ENCODE measurements at places on chromosomes 7 and 10.

GRCh38 chr7:21429021-21429420 is 1.1 kb downstream of the SP4 start:
- no peak for DNase-seq

DNA sequence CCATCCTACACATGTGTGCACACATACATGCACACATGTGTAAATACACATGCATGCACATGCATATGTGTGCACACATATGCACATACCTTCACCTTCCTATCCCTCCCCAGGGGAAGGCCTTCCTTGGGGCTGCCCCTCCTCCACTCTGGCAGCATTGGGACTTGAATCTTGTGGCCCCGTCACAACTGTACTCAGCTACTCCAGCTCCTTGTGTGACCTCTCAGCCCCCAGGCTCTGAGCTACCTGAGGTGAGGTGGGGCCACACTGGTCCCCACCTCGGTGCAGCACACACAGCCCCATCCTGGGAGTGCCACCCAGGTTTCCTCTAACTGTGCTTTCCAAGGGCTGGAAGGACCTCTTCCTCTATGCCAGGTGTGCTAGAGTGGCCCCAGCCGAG is 116.0 kb downstream of the LHPP start:
- no peak for DNase-seq

DNA sequence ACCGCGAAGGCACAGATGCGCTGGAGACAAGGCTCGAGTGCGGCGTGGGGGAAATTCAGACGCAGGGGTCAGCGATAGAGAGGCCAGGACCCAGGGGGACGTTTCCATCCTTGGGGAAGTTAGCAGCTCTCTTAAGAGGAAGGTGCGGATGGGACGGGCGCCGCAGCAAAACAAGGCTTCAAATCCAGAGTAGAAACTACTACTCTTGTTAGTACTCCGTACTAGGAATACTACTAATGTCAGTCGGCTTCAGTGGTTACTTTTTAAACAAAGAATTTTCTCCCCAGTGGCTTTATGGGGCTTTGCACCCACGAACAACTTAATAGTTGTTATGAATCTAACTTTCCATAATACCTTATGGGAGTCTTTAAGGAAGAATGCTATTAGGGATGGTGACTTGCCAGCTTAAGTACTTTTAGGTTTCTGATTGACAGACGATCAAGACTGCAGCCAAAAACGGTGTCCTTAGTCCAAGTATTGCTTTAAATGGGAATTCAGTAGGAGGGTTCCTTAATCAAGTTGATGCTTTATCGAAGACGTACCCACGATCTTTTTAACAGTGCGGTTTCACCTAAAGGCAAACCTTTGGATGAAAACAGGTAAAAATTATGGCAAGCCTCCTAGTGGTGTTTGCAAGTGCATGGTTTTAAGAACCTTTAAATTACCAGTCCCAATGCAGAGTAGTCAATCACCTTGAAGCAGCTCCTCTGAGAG is 812 bp upstream of the IDE start:
- peak; percentile 74 for DNase-seq

- DNase-seq, result peak; percentile 8
Measured at GRCh38 chr10:62818426-62819011, 2.4 kb upstream of the EGR2 start.

GRCh38 chr10:54666192-54666591 is 134.8 kb downstream of the PCDH15 start:
- no peak for DNase-seq

DNA sequence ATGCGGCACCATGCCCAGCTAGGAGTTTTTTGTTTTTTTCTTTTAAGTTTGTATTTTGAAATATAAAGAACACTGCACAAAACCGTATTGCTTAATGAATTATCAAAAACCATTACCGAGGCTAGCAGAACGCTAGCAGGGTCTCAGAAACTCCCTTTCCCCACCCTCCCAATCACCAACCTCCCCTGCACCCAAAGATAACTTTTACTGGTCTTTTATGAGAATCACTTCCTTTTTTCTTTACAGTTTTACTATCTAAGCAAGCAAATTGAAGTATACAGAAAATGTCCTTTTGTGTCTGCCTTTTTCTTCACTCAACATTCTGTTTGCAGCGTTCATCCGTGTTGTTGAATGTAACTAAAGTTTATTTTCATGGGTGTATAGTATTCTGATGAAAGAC is 13.4 kb downstream of the HIP1 start:
- no peak for DNase-seq

GRCh38 chr7:155189590-155189989 is 108.1 kb upstream of the INSIG1 start:
- no peak for DNase-seq

- no peak for DNase-seq
Measured at GRCh38 chr7:90856351-90857070, 260.4 kb downstream of the CDK14 start.

DNA sequence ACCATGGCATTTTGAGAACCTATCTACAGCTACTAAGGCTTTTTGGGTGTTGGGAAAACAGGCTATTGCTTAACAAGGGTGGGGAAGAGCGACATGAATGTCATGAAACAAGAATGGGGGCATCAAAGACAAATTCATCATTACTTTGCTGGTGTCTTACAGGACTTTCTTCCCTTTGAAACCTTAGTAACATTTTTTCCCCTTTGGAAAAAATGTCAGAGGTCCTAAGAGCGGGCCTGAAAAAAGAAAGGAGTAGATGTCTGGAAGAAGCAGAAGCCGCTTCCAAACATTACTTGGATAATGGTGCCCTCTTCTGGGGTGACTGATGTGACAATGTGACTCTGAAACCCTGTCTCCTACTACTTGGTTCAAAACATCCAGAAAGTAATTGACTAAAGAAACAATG is 3.8 kb upstream of the DDX50 start:
- peak; percentile 70 for DNase-seq

DNA sequence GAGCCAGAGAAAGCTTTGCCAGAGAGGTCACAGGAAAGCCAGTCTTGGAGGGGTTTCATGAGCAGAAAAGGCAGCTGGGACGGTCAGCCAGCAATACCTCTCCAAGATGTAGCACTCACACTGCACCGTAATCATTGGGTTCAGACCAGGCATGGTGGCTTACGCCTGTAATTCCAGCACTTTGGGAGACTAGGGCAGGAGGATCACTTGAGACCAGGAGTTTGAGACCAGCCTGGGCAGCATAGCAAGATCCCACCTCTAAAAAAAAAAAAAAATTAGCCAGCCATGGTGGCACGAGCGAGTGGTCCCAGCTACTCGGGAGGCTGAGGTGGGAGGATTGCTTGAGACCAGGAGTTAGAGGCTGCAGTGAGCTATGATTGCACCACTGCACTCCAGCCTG is 90.2 kb upstream of the CUX1 start:
- no peak for DNase-seq

DNA sequence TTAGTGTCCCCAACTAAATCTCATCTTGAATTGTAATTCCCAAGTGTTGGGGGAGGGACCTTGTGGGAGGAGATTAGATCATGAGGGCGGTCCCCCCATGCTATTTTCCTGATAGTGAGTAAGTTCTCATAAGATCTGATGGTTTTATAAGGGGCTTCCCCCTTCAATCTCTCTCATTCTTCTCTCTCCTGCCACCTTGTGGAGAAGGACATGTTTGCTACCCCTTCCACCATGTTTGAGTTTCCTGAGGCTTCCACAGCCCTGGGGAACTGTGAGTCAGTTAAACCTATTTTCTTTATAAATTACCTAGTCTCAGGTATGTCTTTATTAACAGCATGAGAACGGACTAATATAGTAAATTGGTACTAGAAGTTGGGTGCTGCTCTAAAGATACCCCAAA is 365.6 kb downstream of the ANKRD7 start:
- no peak for DNase-seq

DNA sequence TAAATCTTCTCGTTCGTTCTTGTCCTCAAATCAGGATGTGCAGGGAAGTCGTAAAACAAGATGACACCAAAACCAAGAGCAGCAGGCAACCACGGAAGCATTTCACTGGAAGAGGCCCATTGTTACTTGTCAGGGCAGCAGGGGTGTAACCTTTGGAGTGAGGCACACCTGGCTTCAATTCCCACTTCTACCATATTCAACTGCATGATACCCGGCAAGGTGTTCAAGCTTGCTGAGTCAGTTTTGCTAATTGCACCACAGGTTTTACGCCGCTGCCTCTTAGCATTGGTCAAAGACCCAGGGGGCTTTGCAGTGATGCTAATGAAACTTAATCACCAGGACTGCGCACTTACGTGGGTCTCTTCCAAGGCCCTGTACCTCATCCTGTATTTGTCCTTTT is 50.0 kb upstream of the PTER start:
- no peak for DNase-seq

GRCh38 chr10:44395902-44396670 is 11.2 kb upstream of the CXCL12 start:
- no peak for DNase-seq

GRCh38 chr10:125163803-125164202 is 3.4 kb upstream of the CTBP2 start:
- no peak for DNase-seq

DNA sequence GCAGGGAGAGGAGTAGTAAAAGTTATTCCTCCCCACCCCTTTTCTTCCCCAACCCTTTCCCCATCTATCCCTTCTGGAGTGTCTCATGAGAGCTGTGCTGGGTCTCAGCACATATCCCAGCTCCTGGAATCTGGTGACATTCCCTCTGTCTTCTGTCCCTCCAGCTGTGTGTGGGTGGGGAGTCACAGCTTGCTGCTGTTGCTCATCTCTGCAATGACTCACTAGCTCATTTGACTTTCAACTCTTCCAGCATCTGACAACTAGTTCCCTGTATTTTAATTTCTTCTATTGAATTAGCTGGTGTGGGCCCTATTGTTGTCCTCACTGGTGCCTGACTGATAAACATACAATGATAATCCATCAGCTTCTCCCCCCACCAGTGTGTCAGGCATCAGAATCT is 198.9 kb upstream of the AUTS2 start:
- peak; percentile 87 for DNase-seq

- DNase-seq, result no peak
Measured at GRCh38 chr7:20700453-20701227, 85.2 kb downstream of the ABCB5 start.

DNA sequence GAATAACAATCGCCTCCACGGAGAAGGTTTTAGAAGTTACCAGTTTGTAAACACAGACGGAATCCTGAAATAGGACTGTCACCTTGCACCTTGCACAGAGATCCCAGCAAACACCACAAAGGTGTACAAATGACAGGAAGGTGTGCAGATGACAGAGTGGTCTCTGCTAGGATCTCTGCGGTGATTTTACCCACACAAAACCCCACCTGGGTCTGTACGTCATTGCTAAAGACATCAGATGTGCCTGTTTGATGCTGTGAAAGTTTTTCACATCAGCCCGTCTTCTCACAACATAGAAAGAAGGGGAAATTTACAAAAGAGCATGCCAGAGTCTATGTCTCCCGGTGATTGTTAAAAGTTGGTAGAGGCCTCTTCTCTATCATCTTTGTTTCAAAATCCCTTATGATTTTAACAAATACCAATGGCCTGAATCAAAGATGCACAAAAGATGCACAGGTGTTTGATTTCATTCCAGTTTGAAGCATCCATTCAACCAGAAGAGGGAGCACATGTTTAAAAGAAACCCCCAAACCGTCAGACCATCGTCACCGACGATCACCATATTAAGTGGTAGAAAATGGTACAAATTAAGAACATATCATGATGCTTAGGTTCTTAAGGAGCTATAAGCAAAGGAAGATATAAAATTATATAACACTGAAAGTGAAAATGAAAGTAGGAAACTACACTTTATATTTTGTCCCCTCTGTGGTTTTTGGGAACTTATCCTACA is 576.5 kb downstream of the PTPRN2 start:
- no peak for DNase-seq

- DNase-seq, result no peak
Measured at GRCh38 chr10:88764110-88764509, 4.3 kb downstream of the LIPN start.

- no peak for DNase-seq
Measured at GRCh38 chr10:78925275-78925674, 143.5 kb upstream of the ZMIZ1 start.

GRCh38 chr10:86203162-86203905 is 163.3 kb downstream of the GRID1 start:
- peak; percentile 47 for DNase-seq

DNA sequence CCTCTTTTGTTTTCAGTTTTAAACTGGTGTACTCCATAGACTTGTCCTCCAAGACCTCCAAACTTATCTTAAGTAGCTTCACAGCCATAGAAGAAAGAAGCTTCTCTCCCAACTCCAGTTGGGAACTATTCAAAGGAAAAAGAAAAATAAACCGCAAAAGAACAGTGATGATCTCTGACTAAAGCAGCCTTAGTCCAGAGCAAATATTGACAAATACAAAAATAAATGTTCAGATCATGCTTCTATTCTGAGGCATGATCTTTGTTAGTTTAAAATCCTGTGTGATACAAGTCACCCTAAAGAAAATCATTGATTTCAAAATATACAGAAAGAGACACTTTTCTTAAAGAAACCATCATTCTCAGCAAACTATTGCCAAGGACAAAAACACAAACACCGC is 373.0 kb upstream of the SMIM30 start:
- no peak for DNase-seq

GRCh38 chr10:28094121-28094520 is 95.2 kb upstream of the ODAD2 start:
- DNase-seq, result no peak

GRCh38 chr10:49184642-49185111 is 3.5 kb downstream of the TMEM273 start:
- DNase-seq, result no peak

- DNase-seq, result no peak
Measured at GRCh38 chr7:51324206-51324898, 7.7 kb upstream of the COBL start.

DNA sequence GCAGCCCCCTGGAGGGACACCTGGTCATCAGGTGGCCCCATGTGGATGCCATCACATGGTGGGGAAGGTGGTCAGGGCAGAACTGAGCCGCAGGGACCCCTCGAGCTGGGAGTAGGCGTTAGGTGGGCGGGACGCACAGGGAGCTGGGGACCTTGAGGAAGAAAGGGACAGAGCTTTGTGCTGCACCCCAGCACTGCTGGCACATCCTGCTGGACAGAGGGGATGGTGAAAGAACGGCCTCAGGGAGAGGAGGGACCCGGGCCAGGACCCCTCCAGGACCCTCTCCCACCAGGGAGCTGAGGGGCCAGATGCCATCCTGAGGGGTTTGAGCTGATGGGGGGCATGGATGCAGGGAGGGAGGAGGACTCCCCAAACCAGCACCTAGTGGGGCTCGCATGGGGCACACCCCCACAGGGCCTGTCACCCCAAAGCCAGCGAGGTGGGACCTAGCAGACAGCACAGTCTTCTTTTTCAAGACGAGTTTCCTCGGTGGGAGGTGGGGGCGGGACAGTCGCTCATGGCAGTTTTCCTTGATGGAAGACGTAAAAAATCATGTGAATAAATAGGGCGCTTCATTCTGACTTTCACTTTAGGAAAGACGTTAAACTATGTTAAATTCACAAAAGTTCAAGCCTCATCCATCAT is 43.3 kb downstream of the STK32C start:
- DNase-seq, result no peak

All from AG08395 (cell line).